ENCODE measurements at places on chromosomes 11 and 22.
A peak's percentile ranks its signal among the peaks of the same experiment; 100 is the strongest.

GRCh38 chr11:2687223-2687530 is 12.6 kb downstream of the KCNQ1OT1 start:
- no peak for DNase-seq

- no peak for DNase-seq
These were observed 3.0 kb upstream of the SLC43A3 start for GRCh38 chr11:57429946-57430345.

GRCh38 chr22:46072110-46072881 is 78.0 kb upstream of the PPARA start:
- DNase-seq: no peak

DNA sequence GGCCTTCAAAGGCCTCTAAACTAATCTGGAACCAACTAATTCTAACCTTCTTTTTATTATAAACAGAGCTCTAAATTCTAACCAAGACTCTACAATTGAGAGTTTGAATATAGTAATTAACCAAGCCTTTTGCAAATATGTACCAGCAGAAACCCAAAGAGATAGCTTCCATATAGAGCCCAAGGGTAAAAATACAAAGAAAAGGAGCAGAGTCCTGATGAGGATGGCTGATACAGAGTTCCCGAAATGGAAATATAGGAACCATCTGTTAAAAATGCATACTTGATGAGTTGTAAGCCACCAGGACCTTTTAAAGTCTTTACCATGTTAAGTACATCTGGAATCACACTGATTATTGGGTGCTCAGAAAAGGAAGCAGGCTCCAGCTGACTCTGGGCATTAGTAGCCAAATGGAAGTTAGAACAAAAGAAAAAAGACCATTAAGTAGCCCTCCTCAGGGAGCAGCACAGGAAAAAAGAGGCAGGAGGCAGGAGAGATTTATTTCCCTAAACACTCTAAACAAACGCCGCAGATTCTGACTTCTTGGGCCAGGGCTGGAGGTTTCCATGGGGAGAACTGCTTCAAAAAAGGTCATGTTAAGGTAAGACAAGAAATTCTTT is 463.1 kb upstream of the FAT3 start:
- DNase-seq: no peak

DNA sequence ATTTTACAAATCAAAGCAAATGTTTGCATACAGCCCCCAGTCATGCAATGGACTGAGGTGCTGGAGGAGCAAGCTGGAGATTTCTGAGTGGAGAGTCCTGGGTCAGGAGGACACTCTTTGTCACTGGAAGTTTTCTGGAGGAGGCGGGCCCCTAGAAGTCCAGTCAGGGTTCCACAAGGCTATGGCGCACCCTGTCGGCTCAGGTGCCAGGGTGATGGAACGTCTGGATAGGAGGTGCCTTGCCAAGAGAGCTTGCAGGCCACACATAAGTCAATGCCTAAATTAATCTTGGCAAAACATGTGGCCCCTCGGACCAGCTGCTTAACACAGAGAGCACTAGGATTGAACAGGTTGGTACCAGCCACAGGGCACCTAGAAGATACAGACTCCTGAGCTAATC is 174.7 kb upstream of the CADM1 start:
- DNase-seq: no peak

GRCh38 chr22:36528341-36528740 is 625 bp downstream of the EIF3D start:
- DNase-seq: no peak

DNA sequence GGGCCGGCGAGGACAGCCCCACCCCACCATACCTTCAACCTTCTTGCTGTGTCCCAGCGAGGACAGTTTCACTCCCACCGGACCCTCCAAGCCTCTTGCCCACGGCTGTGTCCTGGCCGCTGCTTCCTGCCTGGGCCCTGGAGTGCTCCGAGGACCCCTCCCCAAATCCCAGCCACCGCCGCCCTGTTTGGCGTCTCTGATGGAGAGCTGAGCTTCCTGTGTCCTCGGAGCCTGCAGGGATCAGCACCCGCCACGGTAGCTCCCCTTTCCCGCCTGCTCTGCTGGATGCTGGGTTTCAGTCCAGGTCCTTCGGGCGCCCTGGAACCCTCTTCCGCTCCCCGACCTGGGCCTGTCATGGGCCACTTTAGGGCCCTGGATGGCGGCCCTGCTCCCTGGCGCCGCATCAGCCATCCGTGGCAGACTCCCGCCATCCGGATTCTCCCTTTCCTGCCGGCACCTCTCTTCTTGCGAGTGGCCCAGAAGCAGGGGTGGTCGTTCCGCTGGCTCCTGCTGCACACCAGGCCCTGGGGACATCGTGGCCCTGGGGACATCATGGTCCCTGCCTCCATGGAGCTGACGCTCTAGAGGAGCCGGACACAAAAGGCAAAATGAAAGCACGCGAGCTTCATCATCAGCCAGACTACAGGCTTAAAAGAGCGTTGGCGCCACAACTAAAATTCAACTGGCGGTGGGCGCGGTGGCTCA is 34.3 kb upstream of the GAL start:
- DNase-seq: no peak

- DNase-seq: no peak
These were observed 37.9 kb downstream of the PIK3C2A start for GRCh38 chr11:17169876-17170275.

DNA sequence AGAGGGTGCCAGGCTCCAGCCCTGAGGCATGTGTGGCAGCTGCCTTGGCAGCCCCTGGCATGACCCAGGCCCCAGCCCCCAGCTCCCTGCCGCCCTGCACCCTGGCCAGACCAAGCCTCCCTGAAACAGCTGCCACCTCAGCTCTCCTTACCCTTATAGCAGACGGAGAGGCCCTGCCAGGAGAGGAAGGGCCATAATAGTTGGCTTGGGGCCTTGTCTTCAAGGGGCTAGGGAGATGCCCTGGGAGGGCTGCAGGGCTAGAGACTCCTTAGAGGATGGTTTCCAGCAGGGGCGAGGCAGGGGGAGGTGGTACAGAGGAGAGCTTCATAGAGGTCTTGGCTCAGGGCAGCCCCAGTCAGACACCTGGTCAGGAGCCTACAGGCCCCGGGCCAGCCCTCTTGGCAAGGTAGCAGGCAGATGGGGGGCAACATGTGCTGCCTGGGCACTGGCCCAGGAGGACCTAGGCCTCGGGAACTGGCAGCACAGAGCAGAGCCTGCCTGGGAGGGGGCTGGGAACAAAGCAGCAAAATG is 13.0 kb downstream of the SMTN start:
- DNase-seq: no peak

GRCh38 chr11:72350752-72351151 is 83.6 kb downstream of the CLPB start:
- no peak for DNase-seq

GRCh38 chr11:69414773-69415187 is 66.7 kb upstream of the LINC01488 start:
- DNase-seq: no peak

DNA sequence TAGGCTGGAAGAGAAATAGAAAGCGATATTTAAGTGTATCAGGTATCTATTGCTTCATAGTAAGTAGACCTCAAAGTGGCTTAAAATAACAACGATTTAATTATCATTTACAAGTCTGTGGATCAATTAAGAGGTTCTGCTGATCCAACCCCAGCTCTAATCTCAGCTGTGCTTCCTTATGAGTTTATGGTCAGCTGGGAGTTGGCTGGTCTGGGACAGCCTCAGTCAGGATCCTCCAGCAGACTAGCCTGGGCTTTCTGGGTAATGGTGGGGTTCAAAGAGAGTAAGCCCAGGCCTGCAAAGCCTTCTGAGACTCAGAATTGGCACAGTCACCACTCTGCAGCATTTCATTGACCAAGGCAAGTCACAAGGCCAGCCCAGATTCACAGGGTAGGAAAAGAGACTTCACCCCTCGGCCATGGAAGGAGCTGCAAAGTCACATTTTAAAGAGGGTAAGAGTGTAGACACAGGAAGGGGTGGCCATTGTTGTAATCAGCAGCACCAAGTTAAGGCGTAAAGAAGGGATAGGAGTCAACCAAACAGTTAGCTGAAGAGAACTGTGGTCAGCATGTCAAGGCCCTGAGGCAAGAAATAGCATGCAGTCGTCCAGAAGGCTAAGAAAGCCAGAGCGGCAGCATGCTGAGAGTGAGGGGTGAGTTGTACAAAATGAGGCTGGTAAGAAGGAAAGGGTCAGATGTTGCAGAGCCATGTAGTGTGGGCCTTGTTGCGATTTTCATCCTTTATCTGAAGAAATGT is 168.2 kb downstream of the ETS1 start:
- DNase-seq: no peak

GRCh38 chr11:70680781-70681281 is 282.5 kb downstream of the CTTN start:
- DNase-seq: no peak

- no peak for DNase-seq
These were observed 102.2 kb downstream of the BRD1 start for GRCh38 chr22:49725516-49725915.

GRCh38 chr11:70079691-70080090 is 1.6 kb downstream of the ANO1 start:
- DNase-seq: no peak

GRCh38 chr11:110928391-110928790 is 216.2 kb upstream of the ARHGAP20 start:
- no peak for DNase-seq

DNA sequence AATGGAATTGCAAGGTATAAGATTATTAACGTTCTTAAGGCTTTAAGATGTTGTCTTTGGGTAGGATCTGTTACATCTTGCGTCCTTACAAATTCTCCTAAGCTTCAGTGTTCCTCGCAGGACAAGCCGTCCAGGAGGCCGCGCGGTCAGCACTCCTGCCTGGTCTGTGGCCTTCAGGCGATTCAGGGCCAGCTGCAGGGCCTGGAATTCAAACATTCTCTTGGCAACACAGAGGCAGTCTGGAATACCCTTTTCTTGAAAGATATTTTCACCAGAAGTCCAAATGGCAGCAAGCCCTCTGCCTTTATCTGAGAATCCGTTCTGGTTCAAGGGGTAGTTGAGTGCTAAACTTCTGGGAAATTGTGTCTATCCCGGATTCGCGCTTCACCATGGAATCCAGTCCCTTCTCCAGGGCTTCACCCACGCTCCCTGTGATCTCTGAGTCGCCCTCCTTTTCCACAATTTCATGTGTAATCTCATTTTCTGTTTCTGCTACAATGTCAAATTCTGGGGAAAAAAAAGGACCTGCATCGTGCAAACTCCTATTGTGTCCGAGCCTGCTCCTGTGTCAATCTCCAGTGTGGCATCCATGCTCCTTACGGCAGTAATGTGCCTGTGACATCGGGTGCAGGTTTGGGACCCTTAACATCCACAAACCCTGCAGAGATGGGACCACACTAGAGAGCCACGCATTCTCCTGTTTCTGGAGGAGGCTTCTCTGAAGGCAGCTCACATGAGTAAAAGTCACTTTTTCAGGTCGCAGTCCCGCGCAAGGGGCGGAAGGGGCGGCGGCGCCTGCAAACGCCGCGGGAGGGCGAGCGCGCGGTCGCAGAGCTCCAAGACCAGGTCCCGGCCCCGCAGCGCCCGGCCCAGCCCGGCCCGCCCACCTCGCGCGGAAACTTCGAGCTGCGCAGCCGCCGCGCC is 25.4 kb upstream of the SORL1 start:
- no peak for DNase-seq

DNA sequence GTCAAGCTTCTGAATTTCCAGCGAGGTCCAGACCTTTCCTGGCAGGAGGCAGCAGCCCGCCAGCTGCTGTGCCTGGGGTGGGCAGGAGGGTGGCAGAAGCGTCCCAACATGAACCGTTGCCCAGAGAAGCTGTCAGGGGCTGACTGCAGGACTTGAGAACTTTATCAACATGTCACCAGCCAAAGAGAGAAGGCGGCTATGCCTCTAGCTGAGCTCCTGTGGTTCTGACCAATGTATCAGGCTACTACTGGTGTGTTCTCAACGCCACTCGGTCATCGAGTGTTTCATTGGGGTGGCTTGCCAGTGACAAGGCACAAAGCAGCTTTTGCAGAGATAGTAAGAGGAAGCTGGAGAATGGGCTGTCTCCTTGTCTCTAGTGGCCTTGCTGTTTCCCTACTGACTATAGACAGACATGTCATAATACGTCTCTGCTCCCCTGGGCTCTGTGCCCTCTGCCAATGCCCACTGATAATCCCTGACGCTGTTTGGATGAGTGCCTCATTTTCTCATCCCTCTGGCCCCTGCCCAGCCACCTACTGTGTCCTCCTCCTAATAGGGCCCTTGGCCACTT is 17.6 kb upstream of the ASCC2 start:
- no peak for DNase-seq

- DNase-seq: no peak
These were observed 16.6 kb upstream of the BCR start for GRCh38 chr22:23163665-23164064.

DNA sequence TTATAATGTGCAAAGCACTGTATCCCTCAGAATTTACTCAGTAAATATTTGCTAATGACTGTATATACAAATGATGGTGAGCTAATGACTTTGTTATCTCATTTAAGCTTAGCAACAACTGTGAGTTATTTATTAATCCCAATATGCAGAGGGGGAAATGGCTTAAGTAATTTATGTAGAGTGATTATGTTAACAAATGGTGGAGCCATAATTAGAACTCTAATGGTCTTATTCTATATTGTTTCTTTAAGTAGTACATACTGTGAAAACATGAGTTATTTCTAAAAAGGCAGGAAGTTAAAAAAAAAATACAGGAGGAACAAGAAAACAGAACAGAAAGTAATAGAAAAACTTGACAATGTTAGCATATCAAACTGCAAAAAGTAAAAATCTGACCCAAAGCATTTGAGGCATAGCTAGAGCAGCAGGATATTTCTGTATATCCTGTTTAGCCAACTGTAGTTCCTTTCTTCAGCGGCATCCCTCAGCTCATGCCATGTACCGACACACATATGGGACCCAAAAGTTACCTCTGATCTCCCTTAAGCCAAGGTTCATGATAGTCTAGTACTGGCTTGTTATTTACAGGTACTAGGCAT is 94.2 kb downstream of the FCHSD2 start:
- no peak for DNase-seq

- no peak for DNase-seq
These were observed 43.9 kb downstream of the KIRREL3 start for GRCh38 chr11:126956635-126957034.

DNA sequence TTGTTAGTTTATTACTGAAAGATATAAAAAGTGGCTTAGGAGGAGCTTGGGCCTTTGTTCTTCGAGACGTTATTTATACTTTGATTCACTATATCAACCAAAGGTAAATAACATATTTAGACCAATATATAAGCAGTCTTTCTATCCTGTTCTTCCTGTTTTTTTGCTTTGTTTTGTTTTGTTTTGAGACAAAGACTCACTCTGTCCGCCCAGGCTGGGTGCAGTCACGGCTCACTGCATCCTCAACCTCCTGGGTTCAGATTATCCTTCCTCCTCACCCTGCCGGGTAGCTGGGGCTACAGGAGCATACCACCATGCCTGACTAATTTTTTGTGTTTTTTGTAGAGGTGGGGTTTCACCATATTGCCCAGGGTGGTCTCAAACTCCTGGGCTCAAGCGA is 66.8 kb downstream of the ATM start:
- peak; percentile 32 for DNase-seq

DNA sequence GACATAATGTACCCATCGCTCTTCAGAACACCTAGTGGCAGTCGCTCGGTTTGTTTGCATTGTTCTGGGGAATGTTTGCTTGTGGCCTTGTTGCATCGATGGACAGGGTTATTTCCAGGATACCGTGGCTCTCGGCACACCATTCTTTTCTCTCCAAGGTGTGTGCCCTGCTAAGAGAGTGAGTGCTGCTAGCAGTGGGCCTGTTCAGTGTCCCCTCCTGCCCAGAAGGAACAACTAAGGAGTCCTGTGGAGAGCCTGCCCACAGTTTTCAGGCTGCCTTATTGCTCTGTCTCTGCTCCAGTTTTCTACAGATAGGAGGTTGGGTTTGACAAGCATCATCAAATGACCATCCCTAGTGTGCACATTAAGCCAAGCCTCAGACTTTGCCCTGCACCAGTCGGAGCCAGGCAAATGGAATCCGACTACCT is 1.4 kb downstream of the CRY2 start:
- DNase-seq: peak; percentile 20
